ENCODE measurements at places on chromosomes 2 and 18.

DNA sequence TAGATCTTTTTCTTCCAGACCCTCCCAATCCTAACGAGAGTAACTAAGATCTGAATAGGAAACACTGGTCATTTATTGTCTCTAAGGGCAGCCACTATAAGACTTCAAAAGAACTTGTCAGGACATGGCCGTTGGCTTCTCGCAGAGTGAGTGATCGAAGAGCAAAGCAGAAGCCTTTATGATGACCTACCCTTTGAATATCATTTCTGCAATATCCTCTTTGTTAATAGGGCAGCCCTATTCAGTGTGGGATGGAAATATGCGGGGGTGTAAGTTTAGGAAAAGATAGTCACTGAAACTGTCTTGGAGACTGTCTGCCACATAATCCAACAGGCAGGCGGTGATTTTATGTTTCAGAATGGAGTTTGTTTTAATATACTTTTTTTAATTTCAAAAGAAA lies 70.9 kb downstream of the FBXO36 start:
- no peak for DNase-seq

DNA sequence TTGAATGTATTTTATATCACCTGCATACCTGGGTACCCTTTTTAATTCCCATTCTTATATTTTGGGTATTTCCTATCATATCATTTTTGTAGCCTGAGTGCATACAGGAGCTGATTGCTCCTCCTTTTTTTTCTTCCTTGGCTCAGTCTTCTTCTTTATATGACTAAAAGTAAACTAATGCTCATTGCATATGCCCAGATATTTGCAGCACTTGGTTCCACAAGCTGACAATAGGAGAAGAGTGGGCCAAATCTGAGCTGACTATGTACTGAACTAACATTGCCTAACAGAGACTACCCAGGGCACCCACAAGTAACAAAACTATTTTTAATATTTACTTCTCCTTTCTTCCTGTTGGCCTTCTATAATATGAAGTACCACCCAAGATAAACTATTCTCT lies 131.7 kb upstream of the SPOPL start:
- no peak for DNase-seq

DNA sequence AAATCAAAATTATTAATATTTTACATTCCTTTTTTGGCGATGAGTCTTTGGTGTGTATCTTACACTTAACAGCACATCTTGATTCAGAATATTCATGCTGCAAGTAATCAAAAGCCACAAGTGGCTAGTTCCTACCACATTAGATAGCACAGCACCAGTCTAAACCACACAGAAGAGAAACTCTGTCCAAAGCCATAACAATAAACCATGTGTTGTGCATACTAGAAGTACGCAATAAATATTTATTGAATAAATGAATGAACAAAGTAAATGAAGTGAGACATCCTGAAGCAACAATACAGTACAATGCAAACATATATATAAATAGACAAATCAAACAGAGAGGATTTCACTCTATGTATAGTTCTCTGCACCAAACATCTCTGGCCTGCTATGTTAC lies 287.3 kb downstream of the EXOC6B start:
- DNase-seq: no peak

DNA sequence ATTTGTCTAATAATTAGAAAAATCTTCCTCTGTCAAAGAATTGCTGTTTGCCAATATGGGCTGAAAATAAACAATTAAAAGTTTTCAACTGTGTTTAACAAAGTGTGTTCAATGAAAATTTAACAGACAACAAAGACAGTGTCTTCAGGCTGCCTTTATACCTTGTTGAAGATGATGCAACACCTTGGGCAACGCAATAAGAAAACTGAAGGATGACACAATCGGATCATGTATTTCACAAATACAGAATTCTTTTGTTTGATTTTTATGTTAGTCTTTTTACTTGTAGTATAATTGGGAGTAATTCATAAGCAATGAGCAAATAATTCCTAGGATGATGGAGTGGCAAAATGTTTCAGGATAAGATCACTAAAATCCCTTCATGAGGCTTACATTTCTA lies 27.8 kb downstream of the CHN1 start:
- no peak for DNase-seq

DNA sequence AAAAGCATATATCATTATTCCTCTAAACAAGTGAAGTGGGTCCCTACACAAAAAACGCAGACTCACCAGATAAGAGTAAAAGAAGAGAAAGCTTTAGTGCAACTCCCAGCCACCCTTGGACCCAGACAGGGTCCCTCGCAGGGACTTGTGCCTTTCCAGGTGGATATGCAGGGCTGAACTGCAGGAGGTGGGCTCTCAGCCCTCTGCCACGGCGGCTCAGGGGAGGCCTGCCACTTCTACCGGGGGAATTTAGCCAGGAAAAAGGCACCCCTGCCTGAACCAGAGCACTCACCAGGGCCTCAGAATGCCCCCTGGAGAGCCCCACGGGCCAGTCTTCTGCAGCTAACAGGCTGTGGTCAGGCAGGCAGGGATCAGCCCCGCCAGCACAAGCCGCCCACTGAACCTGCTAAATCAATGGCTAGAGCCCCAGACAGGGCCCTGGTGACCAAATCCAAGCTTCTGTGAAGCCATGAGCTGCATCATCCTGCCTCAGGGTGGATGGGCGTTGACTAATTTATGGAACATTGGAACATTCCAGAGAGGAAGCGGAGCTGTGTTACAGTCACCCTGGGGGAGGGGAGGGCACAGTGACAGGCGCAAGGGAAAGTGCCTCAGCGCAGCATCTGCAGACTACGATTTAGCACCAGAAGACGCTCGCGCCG lies 209.3 kb downstream of the EIPR1 start:
- no peak for DNase-seq

DNA sequence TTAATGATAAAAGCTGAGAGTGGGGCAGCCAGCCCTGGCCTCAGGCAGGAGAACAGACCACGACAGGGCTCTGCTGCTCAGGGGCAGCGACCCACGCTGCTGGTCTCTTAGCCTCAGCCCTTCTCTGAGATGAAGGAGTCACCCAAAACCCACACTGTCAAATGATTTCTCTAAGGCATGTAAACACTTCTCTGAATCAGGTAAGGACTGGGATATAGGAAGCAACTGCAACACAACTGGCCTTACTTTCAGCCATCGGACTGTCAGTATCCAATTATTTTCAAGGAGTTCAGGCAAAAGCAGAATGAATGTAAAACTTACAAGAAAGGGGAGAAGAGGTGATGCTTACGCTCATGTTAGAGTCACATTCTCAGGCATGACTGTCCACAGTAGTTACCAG lies 21.8 kb downstream of the ERFE start:
- no peak for DNase-seq

DNA sequence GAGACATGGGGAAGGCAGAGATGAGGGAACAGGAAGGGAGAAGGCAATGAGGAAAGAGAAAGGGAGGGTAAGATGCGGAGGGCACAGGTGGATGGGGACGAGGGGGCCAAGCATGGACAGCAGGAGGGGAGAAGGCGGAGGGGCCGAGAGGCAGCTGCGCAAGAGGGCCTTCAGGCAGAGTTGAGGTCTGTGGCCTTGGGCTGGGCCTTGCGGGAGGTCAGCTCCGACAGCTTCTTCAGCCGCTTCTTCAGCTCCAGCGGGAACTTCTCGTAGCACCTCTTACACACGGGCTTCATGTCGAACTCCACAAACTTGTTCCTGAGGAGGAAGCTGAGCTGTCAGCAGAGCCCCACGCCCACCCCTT lies 6.9 kb upstream of the GPR17 start:
- DNase-seq: no peak

- DNase-seq: no peak
These were observed 56.0 kb downstream of the LBH start for GRCh38 chr2:30287190-30287840.

- DNase-seq: no peak
These were observed 123.5 kb upstream of the PELI1 start for GRCh38 chr2:64267699-64268098.

DNA sequence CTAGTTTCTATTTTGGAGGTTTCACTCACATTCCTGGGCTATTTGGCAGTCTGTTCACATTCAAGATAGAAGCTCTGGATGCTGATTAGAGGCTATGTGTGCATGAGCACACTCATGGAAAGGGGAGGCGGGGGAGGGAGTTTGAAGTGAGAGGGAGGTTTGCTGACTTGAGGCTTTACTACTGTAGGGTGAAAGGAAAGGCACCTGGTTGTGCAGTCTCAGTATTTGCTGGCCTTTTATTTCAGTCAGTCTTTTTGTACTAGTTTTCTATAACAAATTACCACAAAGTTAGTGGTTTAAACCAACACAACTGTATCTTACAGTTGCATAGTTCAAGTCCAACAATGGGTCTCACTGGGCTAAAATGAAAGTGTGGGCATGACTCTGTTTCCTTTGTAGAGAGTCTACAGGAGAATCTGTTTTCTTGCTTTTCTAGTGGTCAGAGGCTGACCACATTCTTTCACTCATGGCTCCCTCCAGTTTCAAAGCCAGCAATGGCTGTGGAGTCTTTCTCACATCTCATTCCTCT lies 47.7 kb upstream of the NR4A2 start:
- DNase-seq: no peak

DNA sequence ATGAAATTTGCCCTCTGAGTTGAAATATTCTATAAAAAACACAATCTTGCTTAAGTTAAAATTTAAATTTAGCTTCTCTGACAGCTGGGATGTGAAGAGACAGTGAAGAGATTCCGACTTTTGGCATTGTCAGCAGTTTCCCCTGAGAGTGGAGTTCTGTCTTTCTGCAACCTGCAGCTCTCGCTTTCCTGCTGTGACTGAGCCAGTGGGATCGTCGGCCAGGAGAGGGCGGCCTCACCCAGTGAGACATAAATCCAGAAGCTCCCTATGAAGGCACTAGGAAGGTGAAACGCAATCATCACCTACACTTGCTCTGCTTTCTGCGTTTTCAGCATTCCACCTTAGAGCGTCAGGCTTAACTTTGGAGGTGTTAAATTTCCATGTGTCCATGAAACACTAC lies 75.4 kb upstream of the HNMT start:
- no peak for DNase-seq

GRCh38 chr18:66209656-66210055 lies 394.2 kb downstream of the CDH19 start:
- no peak for DNase-seq

GRCh38 chr18:36372903-36373311 lies 75.4 kb downstream of the FHOD3 start:
- no peak for DNase-seq

GRCh38 chr2:121095257-121096080 lies 189.5 kb downstream of the TFCP2L1 start:
- no peak for DNase-seq

GRCh38 chr2:230784795-230785194 lies 72.2 kb downstream of the CAB39 start:
- no peak for DNase-seq

- DNase-seq: no peak
These were observed 47.7 kb downstream of the MAPRE2 start for GRCh38 chr18:35088921-35089320.

- no peak for DNase-seq
These were observed 167.6 kb upstream of the TNP1 start for GRCh38 chr2:217027414-217027813.

- no peak for DNase-seq
These were observed 191.3 kb upstream of the KCNJ3 start for GRCh38 chr2:154507186-154507585.

- DNase-seq: no peak
These were observed at the start of gene GULP1 for GRCh38 chr2:188291617-188292347. Gene GULP1, plus strand, starts transcription at chr2:188291874. Its CDS starts 185,829 bp downstream, at chr2:188477703.

DNA sequence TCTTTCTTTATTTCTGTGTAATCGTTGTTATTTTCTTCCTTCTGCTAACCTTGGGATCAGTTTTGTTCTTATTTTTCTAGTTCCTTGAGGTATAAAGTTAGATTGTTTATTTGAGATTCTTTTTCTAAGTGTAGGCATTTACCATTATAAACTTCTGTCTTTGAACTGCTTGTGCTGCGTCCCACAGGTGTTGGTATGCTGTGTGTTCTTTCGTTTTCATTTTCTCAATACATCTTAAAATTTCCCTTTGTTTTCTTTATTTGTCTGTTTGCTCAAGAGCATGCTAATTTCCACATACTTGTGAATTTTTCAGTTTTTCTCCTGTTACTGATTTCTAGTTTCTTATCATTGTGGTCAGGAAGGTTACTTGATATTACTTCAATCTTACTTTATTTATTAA lies 873.8 kb upstream of the GCFC2 start:
- DNase-seq: no peak

Measured in hematopoietic multipotent progenitor cell treated with erythropoietin and hydrocortisone succinate and interleukin-3 and kit ligand, for 15 days (in vitro differentiated cells).